Progenitor cell of endocrine pancreas (in vitro differentiated cells): ENCODE measurements at places on chromosomes 4 and X.

DNA sequence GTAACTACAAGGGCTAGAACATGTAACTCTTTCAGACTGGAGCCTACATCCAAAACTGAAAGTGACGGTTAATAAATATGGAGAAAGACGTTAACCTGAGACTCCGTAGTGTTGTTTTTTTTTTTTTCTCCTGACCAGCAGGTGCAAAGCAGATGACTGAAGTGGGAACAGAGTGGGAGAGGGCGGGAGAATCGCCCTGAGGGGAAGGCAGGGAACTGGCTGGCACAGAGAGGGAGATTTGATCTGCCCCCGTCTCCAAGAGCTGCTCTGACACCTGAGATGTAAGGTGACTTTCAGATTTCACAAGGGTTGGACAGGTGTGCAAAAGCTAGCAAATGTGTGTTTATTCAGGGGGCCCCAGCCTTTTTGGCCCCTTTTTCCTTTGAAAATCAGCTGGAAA lies 180.2 kb downstream of the PALLD start:
- no peak for DNase-seq

GRCh38 chrX:140507982-140508305 lies 3.1 kb upstream of the SOX3 start:
- peak; percentile 67 for DNase-seq

DNA sequence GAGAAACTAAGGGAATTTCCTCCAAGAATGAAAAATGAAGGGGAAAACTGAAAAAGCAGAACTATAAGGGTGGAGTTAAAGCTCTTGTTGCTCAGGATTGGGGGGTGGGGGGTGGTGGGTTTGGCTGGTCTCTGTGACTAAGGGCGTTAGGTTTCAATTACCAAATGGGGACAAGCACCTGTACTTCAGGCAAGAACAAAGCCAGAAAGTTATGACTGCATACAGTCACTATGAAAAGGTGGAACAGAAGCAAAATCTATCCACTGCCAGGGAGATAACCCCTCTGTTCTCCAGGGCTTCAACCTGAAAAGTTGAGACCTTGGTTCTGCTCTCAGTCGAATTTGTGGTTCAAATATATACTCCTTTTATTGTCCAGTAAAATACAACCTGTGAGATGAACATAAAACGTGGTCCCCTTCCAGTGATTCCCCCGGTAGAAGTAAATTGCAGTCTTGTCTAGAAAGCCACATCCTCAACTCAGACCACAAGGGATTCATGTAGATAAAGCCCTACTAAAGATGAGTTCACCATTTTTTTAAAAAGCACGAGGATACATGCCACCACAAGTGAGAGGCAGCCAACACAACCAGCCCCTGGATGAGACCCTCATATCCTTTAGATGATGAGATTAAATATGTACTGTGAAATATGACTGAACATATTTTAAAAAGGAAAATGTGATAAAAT lies 257.1 kb upstream of the RPS6KA3 start:
- no peak for DNase-seq

GRCh38 chr4:12286351-12286750 lies 857.7 kb upstream of the HS3ST1 start:
- no peak for DNase-seq

DNA sequence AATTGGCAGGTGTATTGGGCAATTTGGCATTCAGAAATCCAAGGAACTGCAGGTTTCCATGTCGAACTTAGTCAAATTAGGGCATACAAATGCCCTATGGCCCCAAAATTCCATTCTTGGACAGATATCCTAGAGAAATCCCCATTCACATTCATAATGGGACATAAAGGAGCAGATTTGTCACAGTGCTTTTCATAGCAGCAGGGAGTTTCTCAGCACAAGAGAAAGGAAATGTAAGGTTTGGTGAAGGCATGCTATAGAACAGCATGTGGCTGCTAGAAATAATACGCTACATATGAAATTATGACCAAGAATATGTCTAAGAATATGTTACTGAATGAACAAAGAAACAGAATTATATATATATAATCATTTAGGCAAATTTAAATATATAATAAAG lies 437.5 kb upstream of the BOD1L1 start:
- no peak for DNase-seq

- DNase-seq, result no peak
These were observed 497 bp downstream of the HPGD start for GRCh38 chr4:174521800-174522182.

GRCh38 chr4:10303291-10303690 lies 153.9 kb downstream of the ZNF518B start:
- DNase-seq, result no peak
